CD4-positive, alpha-beta T cell treated with Interleukin-10 for 1 hour (primary cell): ENCODE measurements at places on chromosomes 1 and 21.

DNA sequence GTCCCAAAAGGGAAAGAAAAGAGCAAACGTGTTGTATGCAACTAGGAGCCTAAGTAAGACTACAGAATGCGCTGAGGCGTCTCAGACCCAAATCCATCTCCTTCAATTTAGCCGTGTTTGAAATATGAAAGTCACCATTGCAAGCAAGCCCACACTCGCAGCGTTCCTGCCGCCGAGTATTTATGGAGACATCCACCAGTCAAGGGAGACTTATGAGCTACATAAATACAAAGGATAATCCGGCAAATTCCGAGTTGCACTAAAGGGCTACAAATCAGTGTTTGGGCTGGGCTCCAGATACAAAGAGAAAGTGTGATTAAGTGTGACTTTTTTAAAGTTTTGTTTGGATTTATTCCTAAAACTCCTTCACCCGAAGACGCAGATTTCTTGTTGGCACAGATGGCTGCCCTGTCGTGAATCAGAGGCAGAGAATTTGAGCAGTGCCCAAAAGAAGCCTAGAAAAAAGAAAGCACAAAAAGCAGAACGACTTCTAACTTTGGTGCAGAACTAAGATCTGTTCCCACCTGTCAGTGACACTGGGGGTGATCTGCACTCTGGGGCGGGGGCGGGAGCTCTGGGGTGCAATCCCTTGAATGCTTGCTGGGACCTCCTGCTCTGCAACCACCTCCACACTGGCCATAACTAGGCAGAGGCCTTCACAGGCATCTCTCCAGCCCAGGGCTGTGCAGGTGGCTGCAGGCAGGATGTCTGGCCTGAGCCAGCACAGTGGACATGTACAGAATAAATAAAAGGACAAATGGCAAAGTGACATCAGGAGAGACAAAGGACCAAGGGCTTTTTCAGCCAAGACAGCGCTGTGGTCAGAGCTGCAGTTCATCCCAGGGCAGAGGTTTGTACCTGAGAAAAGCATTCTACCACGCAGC lies 489.7 kb downstream of the NPHP4 start:
- DNase-seq, result no peak

DNA sequence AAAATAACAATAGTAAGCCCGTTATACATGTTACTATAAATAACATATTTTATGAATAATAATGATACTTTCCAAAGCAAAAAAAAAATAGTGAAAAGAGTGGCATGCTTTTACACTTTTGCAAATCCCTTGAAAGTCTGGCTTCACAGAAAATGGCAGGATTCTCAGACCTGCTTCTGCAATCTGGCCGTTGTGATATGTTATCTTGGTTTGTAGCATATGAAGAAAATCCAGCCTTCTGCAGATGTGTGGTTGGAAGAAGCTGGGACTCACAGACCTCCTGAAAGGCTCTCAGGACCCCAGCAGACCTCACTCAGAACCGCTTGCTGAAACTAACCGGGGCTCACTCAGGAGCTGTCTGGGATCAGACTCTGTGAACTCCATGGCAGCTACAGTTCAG lies 256.0 kb upstream of the TMEM51 start:
- no peak for DNase-seq

- no peak for DNase-seq
These were observed 62.2 kb downstream of the HSF2BP start for GRCh38 chr21:43597052-43597451.

GRCh38 chr1:94886361-94886760 lies 40.5 kb downstream of the CNN3 start:
- DNase-seq, result no peak

GRCh38 chr1:203649999-203650836 lies 23.6 kb downstream of the ATP2B4 start:
- peak; percentile 76 for DNase-seq

DNA sequence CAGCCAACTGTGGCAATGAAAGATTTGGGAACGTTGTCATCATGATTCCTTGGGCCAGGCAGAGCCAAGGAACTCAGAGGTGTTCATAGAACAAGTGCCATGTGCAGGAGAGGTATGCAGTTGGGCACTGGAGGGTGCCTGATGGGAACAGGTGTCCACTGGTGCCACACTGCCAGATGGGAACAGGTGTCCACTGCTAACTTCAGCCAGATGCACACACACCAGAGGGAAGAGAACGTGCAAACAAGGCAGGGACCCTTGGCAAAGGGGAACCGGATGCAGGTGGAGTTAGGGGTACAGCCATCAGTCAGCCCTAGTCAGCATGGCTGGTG lies 13.5 kb downstream of the OLFML2B start:
- DNase-seq, result no peak

- no peak for DNase-seq
These were observed 30.0 kb downstream of the ZC3H11B start for GRCh38 chr1:219582865-219583264.

- no peak for DNase-seq
These were observed 139.8 kb upstream of the ST6GALNAC5 start for GRCh38 chr1:76727520-76727919.

DNA sequence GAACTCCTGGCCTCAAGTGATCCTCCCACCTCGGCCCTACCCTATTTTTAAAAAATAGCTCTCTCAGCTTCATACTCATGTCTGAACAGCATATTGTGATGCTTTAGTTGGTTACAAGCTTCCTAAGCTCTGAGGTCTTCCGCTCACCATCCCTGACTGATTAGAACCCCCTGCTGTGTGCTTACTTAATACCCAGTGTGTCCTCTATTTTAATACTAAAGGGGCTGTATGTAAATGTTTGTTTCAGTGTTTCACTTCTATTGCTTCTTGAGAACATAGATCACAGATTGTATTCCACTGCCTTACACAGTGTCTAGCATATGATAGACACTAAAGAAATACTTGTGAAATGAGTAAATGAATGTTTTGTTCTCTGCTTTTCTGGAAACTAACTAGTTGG lies 29.8 kb downstream of the ZYG11B start:
- no peak for DNase-seq

GRCh38 chr21:36901575-36901974 lies 64.9 kb downstream of the HLCS start:
- no peak for DNase-seq

- peak; percentile 55 for DNase-seq
These were observed 19.7 kb downstream of the ACBD6 start for GRCh38 chr1:180482425-180483275.

DNA sequence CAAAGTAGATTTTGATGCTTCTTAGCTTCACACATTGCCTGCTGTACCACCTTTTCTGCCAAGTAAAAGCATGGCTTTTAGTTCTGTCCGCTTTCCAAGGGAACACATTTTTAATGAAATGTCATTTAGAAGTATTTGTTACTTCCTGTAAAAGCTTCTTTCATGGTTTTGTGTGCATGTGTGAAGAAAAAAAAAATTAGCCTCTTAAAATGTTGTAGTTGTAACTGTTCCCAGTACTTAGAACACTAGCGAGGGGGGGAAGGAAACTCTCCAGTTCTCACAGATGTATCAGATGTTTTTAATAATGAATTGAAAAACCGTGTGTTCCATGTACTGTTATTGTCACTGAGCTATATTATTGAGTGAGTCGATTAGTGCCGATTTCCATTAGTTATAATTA lies 568.3 kb upstream of the ADGRL2 start:
- DNase-seq, result no peak

- DNase-seq, result no peak
These were observed 45.2 kb downstream of the MAN1A2 start for GRCh38 chr1:117412472-117412871.
